ENCODE measurements at places on chromosomes 3 and 15.

DNA sequence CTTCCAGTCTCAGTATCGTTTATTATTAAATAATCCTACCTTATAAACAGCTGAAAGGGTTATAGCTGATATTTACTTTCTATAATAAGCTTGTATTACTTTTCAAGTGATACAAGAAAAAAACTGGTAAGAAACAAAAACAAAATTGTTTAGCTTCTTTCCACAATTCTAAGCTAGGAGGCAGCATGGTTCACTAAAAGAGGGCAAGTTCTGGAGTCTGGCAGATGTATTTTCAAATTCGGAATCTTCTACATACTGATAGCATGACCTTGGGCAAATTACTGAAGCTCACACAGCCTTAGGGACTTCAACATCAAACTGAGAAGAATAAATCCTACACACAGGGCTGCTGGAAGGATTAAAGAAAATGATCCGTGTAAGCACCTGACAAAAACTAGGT lies 15.4 kb downstream of the C15orf62 start:
- DNase-seq = no peak

GRCh38 chr3:12629560-12629959 lies 34.4 kb downstream of the RAF1 start:
- peak; percentile 52 for DNase-seq

DNA sequence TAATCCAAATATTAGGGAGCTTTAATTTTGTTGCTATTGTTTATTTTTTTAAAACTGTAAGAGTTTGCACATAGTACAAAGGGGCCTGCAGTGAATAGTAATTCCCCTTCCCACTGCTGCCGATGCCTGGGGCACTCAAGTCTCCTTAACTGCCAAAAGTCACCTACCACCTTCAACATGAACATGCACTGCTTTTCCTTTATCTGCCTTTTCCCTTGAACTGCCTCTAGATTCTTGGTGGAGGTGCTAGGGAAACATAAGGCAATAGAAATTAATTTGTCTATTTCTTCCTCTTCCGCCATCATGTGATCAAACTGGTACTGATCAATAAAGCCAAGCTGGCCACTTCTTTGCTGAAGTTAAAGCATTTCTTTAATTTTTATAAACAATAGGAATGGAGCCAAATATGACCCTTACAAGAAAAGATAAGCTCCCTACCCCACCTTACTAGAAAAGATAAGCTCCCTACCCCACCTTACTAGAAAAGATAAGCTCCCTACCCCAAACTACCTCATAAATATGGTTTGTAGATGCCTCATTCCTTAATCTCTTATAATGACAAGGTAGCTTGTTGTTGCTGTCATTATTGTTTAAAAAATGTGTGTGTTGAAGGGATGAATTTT lies 17.4 kb upstream of the ACAP2 start:
- peak; percentile 69 for DNase-seq

GRCh38 chr3:52086976-52087663 lies 30.7 kb upstream of the DUSP7 start:
- peak; percentile 19 for DNase-seq

- no peak for DNase-seq
Measured at GRCh38 chr15:78702609-78703333, 61.8 kb upstream of the CHRNB4 start.

- DNase-seq = no peak
Measured at GRCh38 chr3:61979638-61980037, 393.7 kb downstream of the FEZF2 start.

DNA sequence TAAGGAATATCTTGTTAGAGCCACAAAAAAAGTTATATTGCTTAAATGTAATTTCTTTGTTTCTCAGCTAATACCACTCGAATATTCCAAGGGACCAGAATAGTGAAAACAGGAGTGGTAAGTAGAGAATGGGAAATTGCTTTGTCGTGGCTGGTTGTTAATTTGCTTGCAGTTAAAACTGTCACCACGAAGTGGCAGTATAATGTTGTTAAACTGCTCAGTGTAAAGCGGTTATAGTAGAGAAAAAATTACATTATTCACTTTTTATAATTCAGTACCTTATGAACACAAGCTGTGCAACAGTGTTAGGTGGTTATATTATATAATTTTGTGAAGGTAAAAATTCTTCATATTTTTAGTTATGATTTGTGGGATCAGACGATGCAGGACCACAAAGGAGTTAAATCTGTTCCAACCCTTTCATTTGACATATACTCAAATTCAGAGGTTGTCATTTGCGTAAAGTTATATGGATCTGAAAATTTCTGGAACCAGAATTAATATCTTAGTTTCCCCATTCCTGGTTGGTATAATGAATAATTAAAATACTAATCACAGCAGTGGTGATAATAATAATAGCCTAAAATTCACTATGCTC lies 171.8 kb downstream of the FEZF2 start:
- peak; percentile 37 for DNase-seq

DNA sequence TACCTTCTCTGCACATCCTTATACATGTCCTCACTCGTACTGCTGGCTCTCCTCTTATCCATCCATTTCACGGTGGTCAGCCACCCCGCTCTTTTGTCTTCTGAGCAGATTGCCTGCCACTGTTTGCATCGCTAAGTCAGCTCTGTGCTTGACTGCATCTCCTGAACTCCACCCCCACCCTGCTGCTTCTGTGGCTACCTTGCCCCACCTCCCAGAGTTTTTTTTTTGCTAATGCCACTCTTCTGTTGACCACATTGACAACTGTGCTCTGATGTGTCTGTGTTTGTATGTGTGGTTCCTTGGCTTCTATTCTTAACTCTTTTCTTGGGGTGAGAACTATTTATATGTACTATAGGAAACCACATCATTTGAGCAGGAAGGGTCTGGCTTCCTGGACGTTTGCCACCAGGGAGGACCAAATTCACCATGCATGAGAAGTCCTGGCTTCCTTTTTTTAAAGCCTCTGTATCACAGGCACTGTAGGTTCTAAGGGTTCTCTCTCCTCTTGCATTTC lies 12.8 kb upstream of the MTMR10 start:
- DNase-seq = peak; percentile 70

DNA sequence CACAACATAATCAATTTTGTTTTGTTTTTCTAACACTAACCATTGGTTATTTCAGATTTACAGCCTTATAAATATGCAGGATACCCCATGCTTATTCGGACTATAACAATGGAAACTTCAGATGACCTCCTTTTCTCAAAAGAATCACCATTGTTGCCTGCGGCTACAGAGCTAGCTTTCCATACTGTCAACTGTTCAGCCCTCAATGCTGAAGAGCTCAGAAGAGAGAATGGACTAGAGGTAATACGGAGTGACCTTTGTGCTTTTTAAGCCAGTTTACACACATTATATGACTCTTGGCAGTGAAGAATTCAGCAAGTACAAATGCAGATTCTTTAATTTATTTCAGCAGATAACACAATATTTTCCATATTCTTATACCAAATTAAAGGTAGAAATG lies 81.8 kb downstream of the DNAJC13 start:
- DNase-seq = no peak

GRCh38 chr3:49529567-49529966 lies 24.7 kb upstream of the BSN start:
- DNase-seq = no peak

GRCh38 chr3:46663591-46664135 lies 29.8 kb downstream of the ALS2CL start:
- no peak for DNase-seq

GRCh38 chr3:107848351-107848915 lies 242.4 kb downstream of the CD47 start:
- DNase-seq = no peak

DNA sequence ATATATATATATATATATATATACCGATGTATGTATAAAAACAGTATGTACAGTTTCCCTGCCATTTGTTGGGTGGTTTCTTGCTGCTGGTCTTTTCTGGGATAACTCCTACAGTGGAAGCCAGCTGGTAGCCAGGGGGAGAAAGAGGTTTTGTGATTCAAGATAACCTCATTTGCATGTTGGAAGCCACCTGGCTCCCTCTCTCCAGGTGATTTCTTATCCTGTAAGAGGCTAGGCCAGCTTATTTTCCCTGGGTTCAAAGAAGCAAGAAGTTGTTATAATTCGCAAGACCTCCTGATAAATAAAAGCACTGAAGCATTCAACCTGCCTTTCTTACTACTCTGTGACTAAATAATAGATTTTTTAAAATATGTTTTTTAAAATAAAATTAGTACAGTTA lies 443.3 kb downstream of the VGLL3 start:
- DNase-seq = no peak

DNA sequence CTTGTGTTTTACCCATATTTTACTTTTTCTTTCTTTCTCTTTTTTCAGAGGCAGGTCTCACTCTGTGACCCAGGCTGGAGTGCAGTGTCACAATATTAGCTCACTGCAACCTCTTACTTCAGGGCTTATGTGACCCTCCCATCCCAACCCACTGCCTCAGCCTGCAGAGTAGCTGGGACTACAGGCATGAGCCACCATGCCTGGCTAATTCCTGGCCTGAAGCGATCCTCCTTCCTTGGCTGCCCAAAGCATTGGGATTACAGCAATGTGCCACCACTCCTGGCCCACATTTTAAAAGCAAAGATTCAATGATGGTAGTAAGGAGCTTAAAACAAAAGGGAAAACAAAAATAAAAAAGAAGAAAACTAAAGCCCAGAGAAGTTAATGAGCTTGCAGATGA lies 11.1 kb upstream of the CDV3 start:
- DNase-seq = no peak

- DNase-seq = no peak
Measured at GRCh38 chr3:74599564-74599963, 14.9 kb downstream of the CNTN3 start.
